Inflammatory macrophage treated with lipopolysaccharide for 4 hours (primary cell): ENCODE measurements at places on chromosomes 7 and 10.
A peak's percentile ranks its signal among the peaks of the same experiment; 100 is the strongest.

DNA sequence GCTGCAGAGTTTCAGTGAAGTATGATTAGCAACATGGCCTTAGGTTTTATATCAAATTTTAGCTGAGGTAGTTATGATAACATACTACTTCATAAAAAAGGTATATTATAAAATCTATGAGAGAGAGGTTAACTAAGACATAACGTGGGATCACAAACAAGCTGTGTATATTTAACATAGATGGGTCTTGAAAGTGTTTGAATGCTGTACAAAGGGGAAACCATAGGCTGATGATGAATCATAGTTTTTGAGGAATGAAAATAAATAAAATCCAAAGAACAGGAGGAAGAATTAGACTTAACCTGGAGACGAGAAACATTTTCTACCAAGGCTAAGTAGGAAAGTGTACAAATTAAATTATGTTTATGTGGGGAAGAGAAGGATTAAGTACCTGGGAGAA, 119.0 kb downstream of the GNAI1 start:
- no peak for DNase-seq

GRCh38 chr7:150842018-150842417, 10.3 kb upstream of the AOC1 start:
- DNase-seq = no peak

DNA sequence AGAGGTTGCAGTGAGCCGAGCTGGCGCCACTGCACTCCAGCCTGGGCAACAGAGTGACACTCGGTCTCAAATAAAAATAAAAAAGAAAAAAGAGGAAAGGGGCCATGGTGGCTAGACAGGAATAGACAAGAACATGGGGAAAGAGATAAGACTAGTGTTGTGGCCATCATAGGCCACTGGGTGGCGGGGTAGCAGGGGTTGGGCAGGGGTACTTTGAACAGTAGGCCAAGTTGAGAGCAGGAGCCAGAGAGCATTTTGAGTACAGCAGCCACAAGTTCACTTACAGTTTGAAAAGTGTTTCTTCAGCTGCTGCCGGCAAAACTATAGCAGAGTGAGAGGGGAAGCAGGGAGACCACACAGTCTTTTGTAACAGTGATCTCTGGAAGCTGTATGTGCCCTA, 656.0 kb downstream of the CNTNAP2 start:
- DNase-seq = no peak

DNA sequence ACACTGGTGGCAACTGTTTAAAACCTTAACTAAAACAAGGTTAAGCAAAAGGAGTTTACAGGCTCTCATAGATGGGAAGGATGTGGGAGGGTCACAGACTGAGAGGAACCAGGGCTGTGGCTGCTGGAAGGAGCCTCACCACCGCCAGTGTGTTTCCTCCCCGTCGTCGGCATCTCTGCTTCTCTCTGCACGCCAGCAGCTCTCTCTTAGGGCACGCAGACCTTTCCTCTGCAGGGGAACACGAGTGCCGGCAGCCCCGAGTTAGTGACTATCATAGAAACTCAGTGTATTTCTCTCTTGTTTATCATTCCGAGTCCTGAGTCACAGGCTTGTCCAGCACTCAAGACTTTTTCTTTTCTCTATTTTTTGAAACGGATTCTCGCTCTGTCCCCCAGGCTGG, 8.1 kb upstream of the SH2D4B start:
- peak; percentile 44 for DNase-seq

DNA sequence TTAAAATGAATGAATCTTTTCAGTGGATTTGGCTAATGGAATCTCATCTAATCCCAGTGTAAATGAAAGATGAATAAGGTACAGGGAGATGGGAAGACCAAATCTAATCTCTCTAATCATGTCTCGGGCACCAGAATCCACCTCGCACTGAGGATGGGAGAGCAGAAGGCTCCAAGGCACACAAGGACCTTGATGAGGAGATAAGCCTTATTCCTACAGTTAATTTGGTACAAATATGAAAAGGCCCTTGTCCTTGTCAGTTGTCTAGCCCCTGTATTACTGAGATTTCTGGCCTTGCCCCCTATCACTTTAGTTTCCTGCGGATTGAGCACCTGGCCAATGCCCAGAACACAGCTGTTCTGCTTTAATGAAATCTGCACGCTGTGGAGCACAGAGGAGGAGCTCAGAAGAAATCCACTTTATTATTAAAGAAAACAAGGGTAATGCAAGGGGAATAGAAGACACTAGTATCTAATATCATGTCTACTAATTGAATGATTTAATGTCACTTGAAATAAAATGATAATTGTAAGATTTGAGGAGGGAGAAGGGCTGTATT, 321.4 kb upstream of the HGF start:
- DNase-seq = no peak

- no peak for DNase-seq
Observed at GRCh38 chr7:151317936-151318335, 23.7 kb upstream of the NUB1 start.

DNA sequence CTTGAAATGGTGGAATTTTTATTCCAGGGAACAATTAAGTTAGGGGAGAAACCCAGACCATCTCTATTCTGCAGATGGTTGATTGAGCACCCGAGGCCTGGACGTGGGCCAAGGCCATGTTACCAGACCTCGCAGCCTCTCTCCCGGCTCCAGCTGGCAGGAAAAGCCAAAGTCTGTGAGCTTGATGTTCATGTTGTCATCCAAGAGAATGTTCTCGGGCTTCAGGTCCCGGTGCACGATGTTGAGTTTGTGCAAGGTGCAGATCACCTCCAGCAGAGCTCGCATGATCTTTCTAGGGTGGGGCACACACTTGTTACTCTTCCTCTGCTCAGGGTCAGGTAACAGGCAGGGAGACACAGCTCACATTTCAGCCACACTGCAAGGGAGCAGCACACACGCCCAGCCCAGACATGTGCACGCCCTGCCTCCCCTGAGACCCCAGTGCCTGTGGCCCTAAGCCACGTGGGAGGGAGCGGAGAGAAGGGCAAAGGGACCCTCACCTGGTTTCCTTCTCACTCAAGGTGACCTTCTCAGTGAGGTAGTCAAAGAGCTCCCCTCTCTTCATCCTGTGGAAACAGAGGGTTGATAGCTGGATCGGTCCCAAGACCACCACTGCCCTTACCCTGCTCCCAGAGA, 9.5 kb downstream of the PHKG1 start:
- DNase-seq = no peak

GRCh38 chr7:120615703-120616102, 242.2 kb downstream of the TSPAN12 start:
- DNase-seq = no peak

GRCh38 chr10:126518218-126519080, 130.2 kb upstream of the ADAM12 start:
- DNase-seq = no peak

GRCh38 chr7:156792611-156793010, 100.4 kb downstream of the LMBR1 start:
- no peak for DNase-seq

- no peak for DNase-seq
Observed at GRCh38 chr10:57968328-57969016, 299.2 kb downstream of the IPMK start.

DNA sequence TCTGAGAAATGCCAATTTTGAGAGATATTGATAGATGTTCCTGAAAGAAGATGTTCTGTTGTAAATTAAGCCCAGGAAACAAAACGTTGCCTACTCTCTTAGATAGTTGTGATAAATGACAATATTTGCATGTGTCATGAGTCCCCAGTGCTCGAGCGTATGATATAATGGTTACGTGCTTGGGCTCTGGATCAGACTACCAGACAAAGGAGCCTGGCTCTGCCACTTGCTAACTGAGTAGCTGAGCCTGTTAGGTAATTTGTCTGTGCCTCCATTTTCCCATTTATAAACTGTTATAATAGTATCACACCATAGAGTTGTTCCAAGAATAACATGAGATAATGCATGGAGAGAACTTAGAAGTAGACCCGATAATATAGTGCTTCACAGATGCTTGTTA, 1.8 kb downstream of the A1CF start:
- no peak for DNase-seq

GRCh38 chr7:103630318-103630717, 184.3 kb upstream of the SLC26A5 start:
- DNase-seq = peak; percentile 9
